ENCODE measurements at places on chromosomes 3 and 15.

GRCh38 chr15:77810130-77810571 lies 177.4 kb upstream of the LINGO1 start:
- no peak for DNase-seq

GRCh38 chr15:66723826-66724731 lies 22.0 kb downstream of the SMAD6 start:
- no peak for DNase-seq

DNA sequence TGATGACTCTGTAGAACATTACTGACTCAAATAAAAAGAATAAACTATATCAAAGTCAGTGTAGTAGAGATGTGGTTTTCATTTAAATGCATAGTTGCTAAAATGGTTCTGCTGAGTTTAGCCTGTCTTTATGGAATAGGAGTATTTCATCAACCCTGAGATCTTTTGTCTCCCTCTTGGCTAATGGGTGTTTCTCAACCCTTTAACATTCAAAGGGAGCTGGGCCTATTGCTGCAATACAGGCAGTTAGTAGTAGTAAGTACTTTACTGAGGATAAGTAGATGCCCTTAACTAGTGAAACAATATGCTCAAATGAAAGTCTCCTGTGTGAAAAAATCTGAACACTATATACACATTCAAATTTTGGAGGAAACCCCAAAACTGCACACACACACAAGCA lies 184.7 kb upstream of the TTC14 start:
- DNase-seq: no peak

GRCh38 chr3:195113536-195114425 lies 157.2 kb downstream of the XXYLT1 start:
- DNase-seq: no peak

DNA sequence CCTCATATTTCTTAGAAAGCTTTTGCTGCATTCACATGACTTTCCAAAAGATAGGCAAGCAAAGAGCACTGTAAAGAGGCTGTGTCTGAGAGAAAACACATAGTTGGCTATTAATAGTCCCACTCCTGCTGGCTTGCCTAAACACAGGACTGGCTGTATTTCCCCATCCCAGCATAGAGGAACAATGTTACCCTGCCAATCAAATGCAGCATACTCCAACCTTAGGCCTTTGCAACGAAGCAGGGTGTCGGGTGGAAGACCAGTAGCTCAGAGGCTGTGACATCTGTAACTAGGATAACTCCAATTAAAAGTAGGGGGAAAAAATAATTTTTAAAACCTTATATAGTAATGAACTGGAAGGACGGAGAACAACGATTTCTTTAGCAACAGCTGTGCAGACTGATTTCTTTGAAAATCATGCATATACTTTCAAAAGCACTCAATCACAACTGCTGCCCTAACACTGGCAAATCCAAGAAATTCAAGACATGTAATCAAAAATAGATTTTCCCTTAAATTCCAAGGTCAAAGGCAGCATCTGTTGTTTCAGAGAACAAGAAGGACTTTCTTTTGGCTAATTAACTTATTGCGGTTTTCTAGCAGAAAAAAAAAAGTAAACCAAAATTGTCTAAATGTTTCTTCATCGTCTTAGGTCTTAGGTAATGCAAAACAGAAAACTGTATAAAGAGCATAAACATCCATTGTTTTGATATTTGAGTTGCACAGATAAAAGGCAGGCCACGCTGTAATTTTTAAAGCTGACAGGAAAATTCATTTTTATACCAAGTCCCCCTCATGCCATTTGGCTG lies 139.3 kb downstream of the TNIK start:
- DNase-seq: no peak

DNA sequence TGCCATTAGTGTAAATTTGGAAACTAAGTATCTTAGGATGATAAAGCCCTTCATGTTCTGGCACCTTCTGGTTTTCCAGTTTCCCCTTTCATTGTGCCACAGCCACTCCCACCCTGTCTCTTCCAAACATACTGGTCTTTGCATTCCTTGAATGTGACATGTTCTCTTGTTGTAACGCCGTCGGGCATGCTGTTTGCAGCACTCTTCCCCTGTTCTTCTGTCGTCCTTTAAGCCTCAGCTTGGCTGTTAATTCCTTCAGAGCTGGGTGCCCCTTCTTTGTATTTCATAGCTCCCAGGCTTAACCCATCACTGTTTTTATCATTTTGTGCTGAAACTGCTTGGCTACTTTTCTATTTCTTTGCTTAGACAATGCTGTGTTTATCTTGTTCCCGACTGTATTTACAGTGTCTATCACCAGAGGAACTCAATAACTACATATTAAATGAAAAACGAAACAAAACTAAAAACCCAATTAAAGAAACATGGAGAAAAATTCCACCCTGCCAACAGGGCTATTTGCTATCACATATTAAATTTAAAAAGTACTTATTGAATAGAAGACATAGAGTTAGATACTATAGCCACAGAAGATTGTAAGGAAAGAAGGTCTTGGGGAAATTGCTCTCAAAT lies 95.4 kb upstream of the KCNAB1 start:
- DNase-seq: no peak

- DNase-seq: no peak
Measured at GRCh38 chr15:89654847-89655805, at the start of gene KIF7. KIF7 (minus strand) TSS chr15:89655467; CDS start chr15:89652930, 2,537 bp downstream.

DNA sequence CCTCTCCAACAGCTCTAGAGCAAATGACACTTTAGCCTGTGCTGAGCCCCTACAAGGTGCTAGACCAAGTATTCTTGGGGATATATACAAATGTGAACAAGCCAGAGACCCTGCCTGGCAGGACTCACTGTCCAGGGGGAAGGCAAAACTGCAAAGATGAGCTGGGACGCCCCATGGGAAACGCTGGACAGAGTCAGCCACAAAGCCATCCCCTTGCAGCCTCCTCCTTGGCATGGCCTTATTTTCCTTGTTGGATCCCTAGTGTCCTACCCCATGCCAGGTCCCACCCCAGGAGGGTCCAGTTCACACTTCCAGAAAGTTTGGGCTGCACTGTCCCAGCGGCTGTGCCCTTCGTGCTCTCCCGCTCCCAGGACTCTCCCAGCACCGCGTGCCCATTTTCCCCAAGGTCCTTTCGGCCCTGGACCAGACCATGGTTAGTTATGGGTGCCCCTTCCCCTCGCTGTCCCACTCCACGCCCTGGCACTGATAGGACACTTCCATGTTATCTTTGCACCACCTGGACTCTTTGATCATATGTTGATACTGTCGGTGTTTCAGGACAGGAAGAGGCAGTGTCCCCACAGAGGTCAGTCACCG lies 5.8 kb upstream of the NRROS start:
- DNase-seq: no peak

DNA sequence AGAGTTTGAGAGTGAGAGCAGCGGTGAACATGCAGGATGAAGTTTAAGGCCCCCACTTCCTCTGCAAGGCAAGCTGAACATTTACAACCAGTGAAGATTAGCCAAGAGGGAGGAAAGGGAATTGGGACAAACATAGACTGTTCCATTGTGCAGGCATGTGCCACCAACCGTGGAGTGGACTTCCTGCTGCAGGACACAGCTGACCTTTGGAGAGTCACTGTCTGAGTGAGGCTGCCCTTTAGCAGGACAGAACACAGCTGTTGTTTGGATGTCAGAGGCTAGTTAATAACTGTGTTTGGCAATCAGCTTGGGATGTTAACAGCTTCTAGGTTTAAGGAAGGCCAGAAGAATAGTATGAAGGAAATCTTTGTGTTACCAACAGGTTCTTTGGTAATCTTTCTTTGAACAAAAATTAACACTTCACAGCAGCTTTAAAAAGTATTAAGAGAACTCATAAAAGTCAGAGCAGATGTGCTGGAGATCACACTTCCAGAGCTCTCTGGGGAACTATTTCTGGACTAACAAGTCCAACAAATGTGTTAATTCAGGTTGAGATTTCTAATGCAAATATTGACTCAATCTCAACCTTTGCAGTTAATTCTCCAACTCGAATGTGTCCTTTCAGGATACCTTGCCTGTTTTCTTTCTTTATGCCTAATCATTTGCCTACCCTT lies 31.4 kb downstream of the CTDSPL start:
- DNase-seq: no peak
